ENCODE measurements at places on chromosomes 13 and 19.
A peak's percentile ranks its signal among the peaks of the same experiment; 100 is the strongest.

- H3K27ac ChIP-seq, result no peak overlapping the region
- peaks cover 7% of the 10 kb centered on the region for H3K4me1 ChIP-seq
- no peaks in the 10 kb centered on the region for H3K27me3 ChIP-seq
- no peak for DNase-seq
These were observed 45.5 kb downstream of the EFNB2 start for GRCh38 chr13:106489849-106490568.

DNA sequence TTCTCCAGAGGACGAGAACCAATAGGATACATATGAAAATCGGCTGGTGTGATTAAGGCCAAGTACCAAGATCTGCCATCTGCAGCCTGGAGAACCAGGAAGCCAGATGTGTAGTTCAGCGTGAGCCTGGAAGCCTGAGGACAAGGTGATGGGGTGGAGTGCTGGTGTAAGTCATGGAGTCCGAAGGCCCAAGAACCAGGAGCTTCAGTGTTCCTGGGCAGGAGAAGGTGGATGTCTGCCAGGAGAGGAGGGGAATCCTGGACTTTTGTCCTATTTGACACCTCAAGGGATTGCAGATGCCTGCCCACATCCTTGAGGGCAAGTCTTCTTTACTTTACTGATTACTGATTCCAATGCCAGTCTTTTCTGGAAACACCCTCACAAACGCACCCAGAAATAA is 71.5 kb downstream of the SPATA13 start:
- H3K4me3 ChIP-seq, result no peak overlapping the region
- no peaks in the 10 kb centered on the region for H3K4me1 ChIP-seq
- H3K36me3 ChIP-seq, result no peaks in the 10 kb centered on the region
- DNase-seq, result no peak
- no peaks in the 10 kb centered on the region for H3K27me3 ChIP-seq

- no peak for DNase-seq
- no peak overlapping the region for H3K4me3 ChIP-seq
- no peaks in the 10 kb centered on the region for H3K4me1 ChIP-seq
- H3K27ac ChIP-seq, result no peak overlapping the region
- no peaks in the 10 kb centered on the region for H3K36me3 ChIP-seq
- H3K27me3 ChIP-seq, result no peaks in the 10 kb centered on the region
These were observed 186.8 kb downstream of the PRR20E start for GRCh38 chr13:57353831-57354230.

GRCh38 chr13:66704110-66704509 is 526.0 kb downstream of the PCDH9 start:
- no peaks in the 10 kb centered on the region for H3K36me3 ChIP-seq
- no peak overlapping the region for H3K27ac ChIP-seq
- H3K4me1 ChIP-seq, result no peaks in the 10 kb centered on the region
- DNase-seq, result no peak
- no peaks in the 10 kb centered on the region for H3K27me3 ChIP-seq
- H3K4me3 ChIP-seq, result no peak overlapping the region

DNA sequence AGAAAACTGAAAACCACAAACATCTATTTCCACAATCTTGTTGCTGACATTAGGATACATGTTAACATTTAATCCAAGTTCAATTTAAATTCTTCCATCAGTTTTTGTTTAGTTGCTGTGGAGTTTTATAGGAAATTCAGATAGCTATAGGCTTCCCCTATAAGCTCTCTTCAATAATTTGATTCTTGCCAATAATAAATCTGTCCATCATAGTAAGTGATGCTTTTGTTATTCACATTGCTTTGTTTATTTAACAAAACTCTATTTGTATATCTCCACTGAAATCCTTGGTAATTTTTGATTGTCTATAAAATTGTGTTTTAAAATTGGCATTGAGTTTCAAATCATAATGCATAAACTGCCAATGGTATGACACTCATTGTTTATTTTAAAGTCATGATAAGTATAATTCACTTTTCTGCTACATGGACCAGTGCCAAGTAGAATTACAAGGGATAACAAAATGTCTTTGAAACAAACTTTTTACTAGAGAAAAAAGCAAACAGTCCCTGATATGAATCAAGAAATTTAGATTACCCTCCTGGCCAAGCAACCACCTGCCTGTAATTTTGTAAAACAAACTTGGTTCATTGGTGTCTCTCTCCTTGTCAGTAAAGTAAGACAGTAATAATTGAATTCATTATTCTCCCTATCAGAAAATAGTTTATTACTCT is 577.3 kb upstream of the GPC6 start:
- DNase-seq, result no peak
- no peak overlapping the region for H3K27ac ChIP-seq
- H3K4me1 ChIP-seq, result no peaks in the 10 kb centered on the region
- H3K27me3 ChIP-seq, result no peaks in the 10 kb centered on the region

- peaks cover 96% of the 10 kb centered on the region for H3K4me1 ChIP-seq
- H3K36me3 ChIP-seq, result peaks cover 3% of the 10 kb centered on the region
- no peaks in the 10 kb centered on the region for H3K27me3 ChIP-seq
- H3K4me3 ChIP-seq, result peak overlapping the region; percentile 27
- peak overlapping the region; percentile 95 for H3K27ac ChIP-seq
These were observed 7.9 kb downstream of the MLLT1 start for GRCh38 chr19:6271721-6272410.

DNA sequence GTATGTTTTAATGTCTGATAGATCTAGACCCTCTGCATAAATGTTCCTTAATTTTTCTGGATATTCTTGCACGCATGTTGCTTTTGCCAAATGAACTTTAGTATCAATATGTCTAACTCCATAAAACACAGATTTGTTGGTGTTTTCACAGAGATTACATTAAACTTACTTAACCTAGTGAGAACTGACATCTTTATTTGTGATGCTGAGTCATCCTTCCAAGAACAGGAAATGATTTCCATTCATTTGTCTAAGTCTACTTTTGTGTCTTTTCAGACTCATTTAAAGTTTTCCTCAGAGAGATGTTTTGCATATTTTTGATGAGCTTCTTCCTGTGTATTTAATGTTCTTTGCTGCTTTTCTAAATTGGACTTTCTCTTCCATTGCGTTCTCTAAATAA is 184.0 kb downstream of the SLC7A1 start:
- DNase-seq, result no peak
- H3K4me3 ChIP-seq, result no peak overlapping the region
- H3K4me1 ChIP-seq, result no peaks in the 10 kb centered on the region
- H3K36me3 ChIP-seq, result no peaks in the 10 kb centered on the region

DNA sequence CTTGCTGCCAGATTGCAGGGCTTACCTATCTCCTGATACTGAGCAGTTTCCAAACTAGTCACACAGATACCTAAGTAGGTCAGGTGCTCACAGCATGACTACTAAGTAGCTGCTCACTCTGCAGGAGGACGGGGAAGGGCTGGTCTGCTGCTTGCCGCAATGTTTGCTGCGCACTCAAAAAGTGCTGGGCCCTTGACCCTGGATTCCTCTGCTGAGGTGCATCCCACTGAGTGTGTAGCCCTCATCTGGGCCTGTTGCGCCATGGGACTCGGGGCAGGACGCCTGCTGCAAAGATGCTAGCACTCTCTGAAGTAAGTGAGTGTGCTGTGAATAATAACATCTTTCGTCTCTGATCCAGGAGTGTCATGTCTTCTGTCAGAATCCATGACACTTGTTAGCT is 59.2 kb upstream of the MEDAG start:
- no peak overlapping the region for H3K4me3 ChIP-seq
- no peaks in the 10 kb centered on the region for H3K36me3 ChIP-seq
- no peak for DNase-seq

GRCh38 chr19:33689138-33689746 is 67.5 kb downstream of the CHST8 start:
- H3K36me3 ChIP-seq, result no peaks in the 10 kb centered on the region
- DNase-seq, result no peak
- H3K4me1 ChIP-seq, result no peaks in the 10 kb centered on the region
- H3K27ac ChIP-seq, result no peak overlapping the region

- H3K27me3 ChIP-seq, result no peaks in the 10 kb centered on the region
- H3K4me1 ChIP-seq, result peaks cover 22% of the 10 kb centered on the region
- no peaks in the 10 kb centered on the region for H3K36me3 ChIP-seq
- DNase-seq, result no peak
- no peak overlapping the region for H3K4me3 ChIP-seq
These were observed 121.2 kb downstream of the STARD13 start for GRCh38 chr13:33164331-33164730.

GRCh38 chr13:30567072-30567471 is 50.6 kb upstream of the USPL1 start:
- no peak overlapping the region for H3K27ac ChIP-seq
- H3K4me3 ChIP-seq, result no peak overlapping the region
- no peak for DNase-seq
- H3K27me3 ChIP-seq, result no peaks in the 10 kb centered on the region
- H3K4me1 ChIP-seq, result peaks cover 24% of the 10 kb centered on the region

DNA sequence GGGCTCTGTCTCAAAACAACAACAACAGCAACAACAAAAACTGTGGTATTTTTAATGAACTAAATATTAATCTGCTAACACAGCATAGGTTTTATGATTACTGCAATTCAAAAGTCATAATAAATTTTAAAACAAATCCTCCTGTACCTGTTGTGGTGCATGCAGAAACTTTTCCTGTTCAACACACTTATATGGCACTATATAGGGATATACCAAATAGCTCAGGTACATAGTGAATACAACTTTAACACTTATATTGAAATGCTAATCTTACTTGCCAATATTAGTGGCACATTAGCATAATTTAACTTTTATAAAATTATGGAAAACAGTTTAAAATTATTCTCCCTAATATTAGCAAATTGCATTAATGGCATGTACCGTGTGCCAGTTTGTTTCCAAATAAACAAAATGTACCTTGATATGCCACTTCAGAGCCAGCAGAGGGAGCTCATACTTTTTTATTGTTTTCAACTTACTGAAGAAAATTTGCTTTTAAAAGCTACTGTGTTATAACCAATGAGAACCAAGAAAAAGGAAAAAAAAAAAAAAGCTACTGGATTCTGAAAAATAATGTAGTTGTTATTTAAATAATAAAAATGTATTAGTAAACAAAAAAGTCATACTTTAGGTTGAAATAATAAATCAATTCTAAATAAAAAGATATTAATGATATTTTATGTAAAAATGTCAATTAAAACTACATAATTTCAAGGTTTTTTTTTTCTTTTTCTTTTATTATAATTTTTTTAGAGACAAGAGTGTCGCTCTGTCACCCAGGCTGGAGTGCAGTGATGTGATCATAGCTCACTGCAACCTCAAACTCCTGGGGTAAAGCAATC is 18.0 kb upstream of the RBM26 start:
- H3K36me3 ChIP-seq, result no peaks in the 10 kb centered on the region
- no peaks in the 10 kb centered on the region for H3K27me3 ChIP-seq
- no peak overlapping the region for H3K4me3 ChIP-seq
- DNase-seq, result no peak
- H3K27ac ChIP-seq, result no peak overlapping the region

GRCh38 chr19:43446746-43447489 is 18.5 kb downstream of the LYPD3 start:
- H3K27ac ChIP-seq, result no peak overlapping the region
- H3K4me3 ChIP-seq, result no peak overlapping the region
- H3K36me3 ChIP-seq, result no peaks in the 10 kb centered on the region
- H3K27me3 ChIP-seq, result no peaks in the 10 kb centered on the region
- DNase-seq, result no peak
- peaks cover 2% of the 10 kb centered on the region for H3K4me1 ChIP-seq

DNA sequence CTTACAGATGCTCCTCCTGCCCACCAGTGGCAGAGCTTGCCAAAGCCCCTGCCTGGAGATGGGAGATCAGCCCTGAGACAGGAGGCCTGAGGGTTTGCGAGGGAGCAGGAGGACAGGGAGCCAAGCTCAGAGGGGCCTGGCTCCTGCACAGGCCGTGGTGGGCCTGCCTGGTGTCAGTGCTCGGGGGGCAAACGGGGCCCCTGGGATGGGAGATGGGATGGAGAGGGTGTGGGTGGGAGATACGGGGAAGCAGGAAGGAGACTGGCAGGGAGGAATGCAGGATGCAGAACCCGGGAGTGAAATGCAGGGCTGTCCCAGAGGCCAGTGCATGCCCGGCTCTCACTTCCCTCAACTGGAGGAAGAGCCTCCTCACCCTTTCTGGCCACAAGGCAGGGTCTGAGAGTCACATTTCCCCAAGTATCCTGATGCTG is 19.9 kb downstream of the ELAVL1 start:
- H3K36me3 ChIP-seq, result peaks cover 35% of the 10 kb centered on the region
- no peak overlapping the region for H3K27ac ChIP-seq
- H3K4me1 ChIP-seq, result peaks cover 8% of the 10 kb centered on the region
- DNase-seq, result no peak
- no peak overlapping the region for H3K4me3 ChIP-seq
- H3K27me3 ChIP-seq, result no peaks in the 10 kb centered on the region

DNA sequence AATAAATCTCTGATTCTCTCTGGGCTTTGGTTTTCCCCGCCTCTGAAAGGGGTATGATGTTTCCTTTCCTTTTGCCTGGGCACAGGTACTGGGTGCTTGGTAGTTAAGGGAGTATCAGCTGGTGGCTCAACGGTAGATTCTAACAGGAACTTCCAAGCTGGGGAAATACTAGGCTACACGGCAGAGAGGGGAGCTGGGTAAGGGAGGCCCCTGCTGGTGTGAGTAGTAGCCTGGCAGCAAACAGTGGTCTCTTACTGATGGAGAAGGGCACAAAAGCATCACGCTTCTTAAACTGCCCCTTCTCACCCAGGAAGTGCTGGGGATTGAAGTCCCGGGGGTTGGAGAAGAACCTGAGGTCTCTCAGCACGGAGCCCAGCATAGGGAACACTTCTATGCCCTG is 26.9 kb upstream of the CYP2A7 start:
- H3K27me3 ChIP-seq, result peaks cover 67% of the 10 kb centered on the region
- H3K4me3 ChIP-seq, result peak overlapping the region; percentile 23

Data from esophagus squamous epithelium (tissue), 5 donors.